Suppressor macrophage (primary cell): ENCODE measurements at places on chromosomes 2 and 18.

GRCh38 chr18:52950155-52950554 is 610.2 kb downstream of the DCC start:
- DNase-seq: no peak

DNA sequence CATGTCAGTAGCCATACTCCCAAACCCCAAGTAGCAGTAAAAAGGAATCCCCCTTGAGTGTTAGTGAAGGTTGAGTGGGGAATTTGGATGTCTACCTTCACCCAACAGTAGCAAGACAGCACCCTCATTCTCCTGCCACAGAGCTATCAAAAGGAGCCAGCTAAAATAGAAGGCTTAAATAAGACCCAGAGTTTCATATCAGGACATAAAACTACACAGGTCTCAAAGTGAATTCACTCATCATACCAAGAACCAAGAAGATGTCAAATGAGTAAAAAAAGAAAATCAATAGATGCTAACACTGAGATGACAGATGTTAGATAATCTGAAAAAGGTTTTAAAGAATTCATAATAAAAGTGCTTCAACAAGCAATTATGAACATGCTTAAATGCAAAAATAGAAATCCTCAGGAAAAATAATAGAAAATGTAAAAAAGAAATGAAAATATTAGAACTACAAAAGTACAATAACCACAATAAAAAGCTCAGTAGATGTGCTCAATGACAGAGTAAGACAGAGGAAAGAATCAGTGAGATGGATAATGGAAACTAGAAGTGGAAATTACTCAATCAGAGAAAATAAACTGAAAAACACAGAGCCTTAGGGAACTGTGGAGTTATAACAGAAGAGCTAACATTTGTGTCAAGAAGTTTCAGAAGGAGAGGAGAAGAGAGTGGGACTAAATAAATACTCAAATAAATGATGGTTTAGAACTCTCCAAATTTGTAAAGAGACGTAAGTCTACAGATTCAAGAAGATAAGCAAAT is 90.5 kb downstream of the EDAR start:
- DNase-seq: no peak

- no peak for DNase-seq
Measured at GRCh38 chr2:55910077-55910476, 13.5 kb downstream of the EFEMP1 start.

GRCh38 chr2:5330961-5331360 is 361.2 kb upstream of the SOX11 start:
- no peak for DNase-seq

GRCh38 chr2:54275541-54275940 is 19.5 kb upstream of the TSPYL6 start:
- no peak for DNase-seq

- no peak for DNase-seq
Measured at GRCh38 chr18:54532222-54532621, 58.8 kb upstream of the DYNAP start.

DNA sequence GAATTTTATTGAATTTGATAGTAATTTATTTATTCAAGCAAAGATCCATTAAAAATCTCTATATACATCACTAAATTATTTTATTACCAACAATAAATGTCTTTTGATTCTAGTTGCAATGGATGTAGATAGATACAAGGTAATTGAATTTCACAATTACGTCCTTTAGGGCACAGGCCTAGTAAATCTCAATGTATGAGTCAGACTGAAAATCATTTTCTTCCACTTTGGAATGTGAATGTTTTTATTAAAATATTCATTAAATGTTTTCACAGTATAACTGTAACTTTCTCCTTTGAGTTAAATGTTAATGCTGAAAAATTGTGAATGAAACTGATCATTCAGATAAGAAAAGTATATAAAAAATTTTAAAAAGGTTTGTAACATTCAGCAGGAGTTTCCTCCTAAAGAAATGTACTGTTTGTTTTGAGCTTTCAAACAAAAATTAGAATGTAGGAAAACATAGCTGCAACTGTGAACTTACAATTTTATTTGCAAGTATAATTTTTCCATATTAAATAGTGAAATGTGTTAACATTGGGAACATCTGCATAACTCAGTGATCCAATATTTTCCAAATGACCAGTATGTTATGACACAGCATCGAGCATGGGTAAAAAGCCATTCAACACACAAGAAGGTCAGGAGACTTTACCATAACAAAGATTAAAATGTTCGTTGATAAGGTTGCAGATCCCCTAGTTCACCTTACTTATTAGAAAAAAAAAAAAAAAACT is 663.7 kb downstream of the METTL4 start:
- DNase-seq: no peak

DNA sequence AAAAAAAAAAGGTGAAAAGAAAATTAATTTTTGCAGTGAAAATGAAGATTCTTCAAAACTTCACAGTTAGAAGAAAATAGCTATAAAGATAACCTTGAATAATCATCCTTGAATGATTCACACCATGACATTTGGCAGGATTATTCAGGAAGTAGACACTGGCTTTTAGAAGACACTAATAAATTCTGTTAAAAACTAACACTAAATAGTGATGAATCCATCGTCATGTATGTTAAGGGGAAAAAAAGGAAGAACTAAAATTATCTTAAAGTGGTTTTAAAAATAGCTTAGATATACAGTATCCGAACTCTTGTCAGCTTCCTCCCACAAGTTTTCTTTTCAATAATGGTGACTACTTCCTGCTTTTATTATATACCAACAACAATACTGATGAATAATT is 10.2 kb downstream of the USP37 start:
- DNase-seq: peak; percentile 74

GRCh38 chr2:208122248-208122647 is 2.1 kb downstream of the CRYGD start:
- no peak for DNase-seq

GRCh38 chr2:53234548-53234903 is 533.1 kb upstream of the CHAC2 start:
- DNase-seq: no peak

DNA sequence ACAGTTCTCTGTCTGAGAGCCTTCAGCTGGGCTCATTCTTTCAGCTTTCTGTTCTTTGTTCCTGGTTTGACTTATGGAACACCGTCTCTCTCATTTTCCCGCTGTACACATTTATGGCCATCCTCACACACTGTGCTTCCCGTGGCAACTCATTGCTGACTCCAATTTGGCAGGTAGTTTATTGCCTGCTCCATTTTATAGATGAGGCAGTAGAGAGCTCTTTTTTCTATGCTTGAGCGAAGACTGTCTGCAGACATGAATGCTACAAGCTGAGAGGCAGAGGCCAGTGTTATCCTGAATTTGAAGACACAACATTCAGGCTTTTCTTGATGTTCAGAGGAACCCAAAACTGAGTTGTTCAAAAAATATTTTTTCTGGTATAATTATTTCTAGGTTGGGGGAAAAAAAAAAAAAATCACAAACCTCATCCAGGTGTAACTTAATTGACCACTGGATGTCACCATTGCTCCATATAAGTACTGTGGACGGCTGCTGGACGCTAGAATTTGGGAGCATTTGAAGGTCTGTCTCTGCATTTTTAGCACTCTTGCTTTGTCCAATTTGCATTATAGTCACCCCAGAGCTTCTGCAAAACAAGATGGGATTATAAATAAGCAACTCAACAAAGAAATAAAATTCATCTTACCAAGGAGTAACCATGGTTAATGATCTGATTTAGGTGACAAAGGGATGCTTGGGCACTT is 83.5 kb downstream of the HRH4 start:
- DNase-seq: no peak

DNA sequence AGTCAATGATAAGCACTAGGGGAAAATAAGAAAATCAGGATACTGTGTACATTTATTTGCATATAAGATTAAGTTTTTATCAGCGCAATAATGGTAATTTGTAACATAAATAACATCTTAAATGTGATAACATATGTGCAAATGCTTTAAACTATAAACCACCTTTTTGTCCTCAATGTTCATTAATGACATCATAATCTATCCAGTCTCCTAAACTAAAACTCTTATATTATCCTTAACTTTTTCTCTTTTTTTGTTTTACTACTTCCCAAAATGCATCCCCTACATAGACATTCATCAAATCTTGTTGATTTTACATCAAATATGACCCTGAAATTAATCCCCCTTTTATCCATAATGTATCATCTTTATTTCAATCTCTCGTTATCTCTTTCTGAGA is 3.4 kb upstream of the RAD51AP2 start:
- DNase-seq: no peak

DNA sequence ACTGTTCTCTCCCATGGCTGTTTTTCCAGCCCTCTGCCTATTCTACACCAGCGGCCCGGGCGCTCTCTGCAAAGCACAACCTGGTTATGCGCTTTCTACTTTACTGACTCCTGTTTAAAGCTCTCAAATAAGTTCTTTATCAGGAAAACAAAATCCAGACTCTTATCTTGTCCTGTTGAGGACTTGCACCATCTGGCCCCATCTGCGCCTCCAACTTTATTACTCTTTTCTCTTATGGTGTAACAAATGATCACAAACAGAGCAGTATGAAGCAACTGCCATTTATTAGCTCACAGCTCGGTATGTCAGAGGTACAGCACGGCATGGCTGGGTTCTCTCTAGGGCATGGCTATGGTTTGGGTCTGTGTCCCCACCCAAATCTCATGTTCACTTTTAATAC is 236.5 kb upstream of the NT5C1B start:
- DNase-seq: no peak

- DNase-seq: no peak
Measured at GRCh38 chr2:60364491-60364890, 189.0 kb downstream of the BCL11A start.

GRCh38 chr18:13362607-13363006 is 144.0 kb downstream of the LDLRAD4 start:
- peak; percentile 74 for DNase-seq

DNA sequence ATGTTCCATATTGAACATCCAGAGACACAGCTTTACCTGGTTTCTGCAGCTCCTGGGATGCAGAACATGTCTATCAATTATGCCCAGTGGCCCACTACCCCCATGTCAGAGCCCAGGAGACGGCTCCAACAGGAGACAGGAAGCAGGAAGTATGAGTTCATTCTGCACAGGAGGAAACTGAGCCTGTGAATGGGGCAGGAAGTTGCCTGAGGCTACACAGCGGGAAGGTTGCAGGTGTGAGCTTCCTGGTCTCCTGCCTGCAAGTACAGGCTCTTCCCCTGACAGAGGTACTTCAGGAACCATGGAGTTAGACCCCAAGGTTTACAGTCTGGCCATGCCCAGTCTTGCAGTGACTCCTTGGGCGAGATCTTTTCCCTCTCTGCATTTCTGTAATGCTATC is 2.8 kb upstream of the BOK start:
- no peak for DNase-seq

DNA sequence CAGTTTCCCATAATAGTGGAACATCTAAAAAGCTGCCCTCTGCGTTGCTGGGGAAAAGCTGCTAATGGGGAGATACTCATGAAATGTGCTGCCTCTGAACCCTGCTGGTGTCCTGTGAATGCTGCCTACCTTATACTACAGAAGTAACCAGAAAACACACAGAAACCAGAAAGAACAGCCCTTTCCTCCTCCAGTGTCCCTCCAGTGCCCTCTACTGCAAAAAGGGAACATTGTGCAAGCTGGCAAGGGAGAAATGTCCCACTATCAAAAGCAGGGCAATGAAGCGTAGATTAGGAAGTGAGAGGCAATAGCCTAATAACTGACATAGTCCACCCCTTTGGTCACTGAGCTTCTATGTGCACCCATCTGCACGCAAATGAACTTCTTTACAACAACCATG is 162.7 kb upstream of the ETAA1 start:
- no peak for DNase-seq

DNA sequence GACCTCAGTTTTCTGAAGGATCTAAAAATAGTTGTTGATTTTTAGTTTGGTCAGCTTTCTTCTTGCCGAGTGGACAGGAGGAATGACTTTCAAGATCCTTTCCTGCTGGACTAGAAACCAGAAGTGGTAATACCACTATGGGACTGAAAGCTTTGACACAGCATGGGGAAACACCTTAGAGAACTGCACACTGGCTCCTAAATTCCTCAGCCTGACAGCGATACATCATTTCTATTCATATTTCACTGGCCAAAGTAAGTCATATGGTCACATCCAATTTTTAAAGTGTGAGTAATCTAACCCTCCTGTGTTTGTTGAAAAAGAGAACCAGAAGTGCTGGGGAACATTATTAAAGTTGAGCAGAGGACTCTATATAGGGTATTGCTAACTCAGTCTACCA is 244.7 kb upstream of the MMADHC start:
- DNase-seq: no peak

DNA sequence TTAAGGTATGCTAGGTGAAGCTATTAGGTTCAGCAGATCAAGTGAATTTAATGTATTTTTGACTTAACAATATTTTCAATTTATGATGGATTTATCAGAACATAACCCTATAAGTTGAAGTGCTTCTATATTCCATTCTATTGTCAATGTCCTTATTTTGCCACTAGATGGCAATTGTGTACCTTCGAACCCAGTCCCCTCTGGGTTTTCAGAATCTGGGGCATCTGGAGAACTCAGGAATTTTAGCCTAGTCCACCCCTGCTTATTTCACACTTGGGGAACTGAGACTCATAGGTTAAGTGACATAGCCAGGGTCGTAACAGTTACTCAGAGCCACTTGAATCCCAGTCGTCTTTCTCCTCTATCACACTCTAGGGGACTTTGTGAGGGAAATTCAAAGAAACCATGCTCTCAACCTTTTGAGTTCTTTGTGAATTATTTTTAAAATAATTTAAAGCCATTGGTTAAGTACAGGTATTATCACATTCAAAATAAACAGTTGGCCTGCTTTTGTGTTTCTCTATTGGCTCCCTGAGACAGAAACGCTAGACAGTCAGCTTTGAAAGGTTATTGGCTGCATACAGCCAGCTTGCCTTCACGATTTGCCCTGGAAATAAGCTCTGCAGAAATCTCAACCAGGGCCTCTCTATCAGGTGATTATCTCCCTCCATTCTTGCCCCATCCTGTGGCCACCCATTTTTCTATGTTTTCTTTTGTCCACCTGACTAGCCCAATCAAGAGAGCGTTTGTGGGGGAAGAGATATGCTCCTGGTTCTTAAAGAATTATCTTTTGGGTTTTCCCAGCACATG is 145.0 kb downstream of the TTC27 start:
- peak; percentile 3 for DNase-seq
